ENCODE measurements at places on chromosomes 5 and 9.

DNA sequence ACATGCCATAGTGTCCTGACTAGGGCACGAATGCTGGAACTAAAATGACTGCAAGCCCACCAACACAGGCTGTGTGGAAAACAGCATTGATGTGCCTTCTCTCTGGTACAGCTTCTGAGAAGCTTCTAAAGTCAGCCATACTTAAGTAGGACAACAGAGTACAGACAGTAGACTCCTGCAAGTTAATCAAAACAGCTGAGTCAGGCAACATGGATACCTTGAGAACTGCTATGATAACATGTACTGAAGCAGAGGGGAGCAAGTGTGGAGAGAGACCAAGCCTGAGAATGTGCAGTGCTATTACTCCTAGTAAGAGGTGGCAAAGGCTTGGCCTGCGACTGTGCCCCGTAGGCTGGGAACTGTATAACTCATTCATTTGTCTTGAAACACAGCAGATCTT is 2.5 kb downstream of the ISCA1 start:
- DNase-seq, result no peak

DNA sequence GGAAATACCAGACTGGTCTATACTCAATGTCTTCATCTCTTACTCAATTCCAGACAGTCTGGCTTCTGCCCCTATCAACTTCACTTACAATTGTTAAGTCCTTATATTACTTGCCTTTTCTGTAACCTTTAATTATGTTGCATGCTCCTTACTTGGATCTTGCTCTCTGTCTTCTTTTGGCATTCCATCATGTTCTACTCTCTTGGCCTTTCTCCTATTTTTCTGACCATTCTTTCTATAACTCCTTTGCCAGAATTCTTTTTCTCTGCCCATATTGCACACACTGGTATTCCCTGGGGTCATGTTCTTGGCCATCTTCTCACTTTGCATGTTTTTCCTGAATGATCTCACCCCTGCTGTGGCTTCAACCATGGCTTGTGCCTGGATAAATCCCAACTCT is 209.8 kb upstream of the ZNF462 start:
- DNase-seq, result no peak

DNA sequence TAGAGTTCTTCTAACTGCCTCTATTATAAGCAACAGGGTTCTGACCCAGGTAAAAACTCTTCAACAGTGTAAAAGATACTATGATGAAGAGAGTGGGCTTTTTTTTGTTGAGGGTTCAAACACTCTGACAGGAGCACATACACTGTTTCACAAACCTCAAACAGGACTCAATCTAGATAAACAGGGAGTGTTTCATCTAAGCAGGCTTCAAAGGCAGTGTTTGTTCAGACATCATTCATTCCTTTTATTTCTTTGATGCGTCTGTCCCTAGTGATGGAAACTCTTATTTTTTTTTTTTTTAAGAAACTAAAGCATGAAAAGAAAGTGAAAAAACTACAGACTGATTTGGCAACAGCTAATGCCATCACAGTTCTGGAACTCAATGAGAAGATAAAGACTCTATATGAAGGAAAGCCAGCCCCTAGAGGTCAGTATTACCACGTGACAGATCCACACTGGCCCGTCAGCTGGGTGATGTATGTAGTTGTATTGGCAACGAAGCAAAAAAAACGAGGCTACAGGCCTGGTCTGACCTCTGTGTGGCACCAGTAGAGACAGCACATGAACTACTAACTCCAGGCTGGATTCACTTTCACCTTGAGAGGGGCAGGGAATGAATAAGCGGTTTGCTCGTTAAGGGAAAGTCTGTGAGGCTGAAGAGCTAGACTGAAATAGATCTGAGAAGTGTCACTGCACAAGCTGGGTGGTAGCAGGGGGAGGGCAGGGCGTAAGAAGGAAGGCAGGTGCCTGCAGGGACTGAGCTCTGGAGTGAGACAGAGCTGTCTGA is 172.2 kb downstream of the CCDC192 start:
- peak; percentile 32 for DNase-seq

DNA sequence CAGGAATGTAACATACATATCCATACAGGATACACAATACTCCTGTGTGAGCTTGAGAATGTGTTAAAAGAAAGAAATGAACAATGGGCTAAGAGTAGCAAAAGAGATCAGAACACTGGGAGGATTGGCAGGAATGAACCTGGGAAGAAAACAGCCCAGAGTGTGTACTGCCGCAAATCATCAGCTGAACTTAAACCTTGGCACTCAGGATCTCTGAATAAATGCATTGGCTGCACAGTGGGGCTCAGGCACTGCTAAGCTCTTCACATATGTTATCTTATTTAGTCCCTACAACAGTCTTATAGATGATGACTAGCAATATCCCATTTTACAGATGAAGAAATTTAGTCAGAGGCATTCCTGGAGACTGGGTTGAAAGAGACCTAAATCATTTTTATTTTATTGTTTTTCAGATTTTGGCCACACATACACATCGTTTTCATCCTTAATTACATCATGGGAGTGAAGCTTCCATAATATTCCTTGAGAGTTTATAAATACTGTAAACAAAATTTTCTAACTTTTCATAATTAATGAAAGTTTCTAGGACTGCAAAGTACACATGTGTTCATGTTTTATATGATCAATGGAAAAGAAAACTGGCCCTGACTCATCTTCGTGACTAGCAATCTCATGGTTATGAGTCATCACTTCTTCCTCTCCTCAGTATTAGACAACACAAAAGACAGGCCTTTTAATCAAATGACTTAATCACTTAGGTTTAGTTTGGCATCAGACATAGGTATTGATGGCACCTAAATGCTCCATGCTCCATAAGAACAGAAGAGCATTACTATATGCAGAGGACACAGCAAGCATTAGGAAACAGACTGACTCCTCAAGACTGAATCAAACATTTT is 59.2 kb downstream of the CDH18 start:
- DNase-seq, result no peak

GRCh38 chr5:107532169-107532878 is 138.4 kb downstream of the EFNA5 start:
- no peak for DNase-seq

GRCh38 chr5:63029891-63030290 is 451.3 kb downstream of the LRRC70 start:
- peak; percentile 55 for DNase-seq
